Peyer's patch (tissue), 4 donors: ENCODE measurements at places on chromosomes 11 and 22. TPM values are rescaled to one million over a fixed set of nuclear protein-coding genes. Genes with fewer than 3 reads are reported as not detected.
A peak's percentile ranks its signal among the peaks of the same experiment; 100 is the strongest.

The FZD4 gene
- 5.4 TPM for total RNA-seq

The SCUBE2 gene
- 3.1 TPM for total RNA-seq

The NCF4 gene
- total RNA-seq = 20.6 TPM

The C22orf31 gene
- not detected for total RNA-seq

The CDHR5 gene
- total RNA-seq = 1,265 TPM

The MICAL3 gene
- 68.5 TPM for total RNA-seq

The APOA5 gene
- total RNA-seq = not detected

The HBG1 gene
- not detected for total RNA-seq

The RAB3IL1 gene
- 28.1 TPM for total RNA-seq

DNA sequence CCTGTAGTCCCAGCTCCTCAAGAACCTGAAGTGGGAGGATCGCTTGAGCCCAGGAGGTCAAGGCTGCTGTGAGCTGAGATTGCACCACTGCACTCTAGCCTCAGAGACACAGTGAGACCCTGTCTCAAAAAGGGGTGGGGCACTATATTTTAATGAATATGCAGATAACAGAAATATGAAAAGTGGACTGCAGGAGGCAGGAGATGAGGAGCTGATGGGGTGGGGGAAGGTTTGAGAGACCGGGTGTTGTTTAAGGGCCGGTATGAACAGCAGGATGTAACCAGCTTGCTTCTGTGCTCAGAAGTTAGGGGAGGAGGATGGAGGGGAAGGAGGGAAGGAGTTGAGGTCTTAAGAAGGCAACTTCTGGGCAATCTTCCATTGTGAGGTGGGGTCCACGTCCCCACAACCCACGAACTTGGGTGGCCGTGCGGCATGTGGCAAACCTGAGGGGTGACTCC is 1.3 kb upstream of the B4GALNT4 start:
- no peak for DNase-seq

DNA sequence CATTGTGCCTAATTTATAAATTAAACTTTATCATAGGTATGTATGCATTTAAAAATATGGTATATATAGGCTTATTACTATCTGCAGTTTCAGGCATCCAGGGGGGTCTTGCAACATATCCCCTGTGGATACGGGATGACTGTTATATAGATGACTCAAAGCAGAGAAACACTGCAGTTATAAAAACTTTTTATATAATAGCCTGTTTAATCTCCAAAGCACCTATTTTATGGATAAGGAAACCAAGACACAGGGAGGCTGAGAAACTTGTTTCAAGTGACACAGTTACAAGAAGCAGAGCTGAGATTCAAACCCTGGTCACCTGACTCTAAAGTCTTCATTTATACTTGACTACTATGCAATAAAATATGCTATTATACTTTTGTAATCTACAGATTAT is 897.7 kb downstream of the KCNA4 start:
- no peak for DNase-seq

DNA sequence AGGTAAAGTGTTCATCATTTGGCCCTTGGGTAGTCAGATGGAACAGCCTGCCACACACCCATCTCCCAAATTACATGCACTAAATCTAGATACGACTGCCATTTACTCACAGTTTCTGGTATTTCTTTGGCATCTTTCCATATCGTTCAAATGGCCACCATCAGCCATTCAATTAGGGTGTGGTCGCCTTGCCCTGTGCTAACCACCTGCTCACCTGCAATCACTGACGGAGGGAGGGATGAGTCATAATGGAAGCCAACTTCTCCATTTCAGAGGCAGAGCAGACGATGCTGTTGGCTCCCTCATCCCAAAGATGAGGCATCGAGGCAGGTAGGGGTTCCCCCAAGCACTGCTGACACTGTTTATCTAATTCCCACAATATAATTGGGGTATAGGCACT is 14.6 kb downstream of the MS4A6A start:
- no peak for DNase-seq

DNA sequence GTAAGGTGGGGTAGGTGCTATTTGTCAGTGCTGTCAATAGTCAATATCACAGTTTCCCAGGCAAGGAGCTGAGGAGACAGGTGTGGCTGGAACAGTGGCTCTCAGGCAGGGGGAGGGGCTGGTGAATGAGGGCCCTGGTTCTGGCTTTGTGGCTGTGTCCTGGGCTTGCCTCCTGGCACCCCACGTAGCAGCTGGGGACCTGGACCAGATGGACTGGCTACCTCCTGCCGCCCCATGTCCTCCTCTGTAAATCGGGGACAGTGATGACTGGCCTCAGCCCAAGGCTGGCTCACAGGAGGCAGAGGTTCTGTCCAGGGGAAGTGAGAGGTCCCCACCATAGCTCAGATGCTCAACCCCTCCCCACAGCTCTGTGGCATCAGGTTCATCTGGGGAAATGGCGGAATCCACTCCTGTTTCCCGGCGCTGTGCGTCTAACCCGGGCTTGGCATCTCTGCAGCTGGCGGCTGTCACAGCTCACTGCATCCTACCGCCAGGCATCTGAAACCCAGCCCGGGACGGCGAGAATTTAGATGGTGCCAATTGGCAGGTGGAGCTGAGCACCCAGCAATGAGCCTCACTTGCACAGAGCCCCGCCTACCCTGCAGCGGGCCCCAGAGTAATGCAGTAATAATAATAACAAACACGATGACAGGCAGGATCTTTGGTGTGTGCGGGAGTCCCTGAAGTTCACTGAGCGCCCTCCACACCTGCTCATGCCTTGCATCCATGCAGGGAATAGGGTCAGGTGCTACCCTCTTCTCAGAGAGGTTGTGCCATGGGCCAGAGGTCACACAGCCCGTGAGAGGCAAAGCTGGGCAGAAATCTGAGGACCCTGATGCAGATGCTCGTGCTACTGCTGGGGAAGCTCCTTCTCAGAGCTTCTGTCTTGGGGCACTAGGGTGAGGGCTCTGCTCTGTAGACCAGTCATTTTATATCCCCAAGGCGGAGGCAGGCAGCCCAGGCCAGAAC is 27.8 kb upstream of the SHISAL1 start:
- no peak for DNase-seq

GRCh38 chr11:12687216-12687623 is 13.0 kb downstream of the TEAD1 start:
- DNase-seq = no peak

- no peak for DNase-seq
Measured at GRCh38 chr11:132114743-132115142, 744.3 kb downstream of the NTM start.

DNA sequence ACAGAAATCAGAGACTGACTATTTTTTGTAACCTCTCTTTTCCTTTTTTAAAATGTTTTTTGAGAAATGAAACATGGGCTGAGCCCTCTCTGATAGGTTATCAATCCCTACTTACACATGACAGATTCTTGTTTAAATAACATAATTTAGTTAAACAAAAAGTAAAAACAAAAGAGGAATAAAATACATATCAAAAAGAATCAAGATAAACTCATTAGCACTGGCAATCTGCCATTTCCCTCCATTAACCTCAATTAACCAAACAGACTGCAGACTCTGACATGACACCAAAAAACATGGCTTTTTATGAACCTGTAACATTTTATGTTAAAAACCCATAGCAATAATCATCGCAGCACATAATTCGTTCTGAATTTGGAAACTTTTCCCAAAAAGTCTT is 284.4 kb upstream of the MTNR1B start:
- DNase-seq = no peak

DNA sequence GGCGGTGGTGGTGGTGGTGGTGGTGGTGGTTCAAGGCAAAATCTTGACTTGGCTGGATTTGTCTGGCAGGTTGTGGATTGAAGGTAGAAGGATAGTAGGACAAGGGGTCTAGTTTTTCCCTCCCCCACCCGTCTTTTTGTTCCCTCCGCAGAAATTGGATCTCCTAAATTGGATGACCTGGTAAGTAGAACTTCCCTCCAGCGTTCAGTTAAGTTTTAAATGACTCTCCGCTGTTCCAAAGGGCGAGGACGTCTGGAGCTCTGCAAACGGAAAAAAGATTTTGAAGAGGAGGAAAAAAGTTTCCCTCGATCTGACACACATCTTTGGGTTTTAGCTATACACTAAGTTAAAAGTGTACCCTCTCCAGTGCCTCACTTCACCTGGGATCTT is 422 bp upstream of the LGR4 start:
- no peak for DNase-seq

- DNase-seq = no peak
Measured at GRCh38 chr11:106088896-106089295, 11.4 kb downstream of the AASDHPPT start.

DNA sequence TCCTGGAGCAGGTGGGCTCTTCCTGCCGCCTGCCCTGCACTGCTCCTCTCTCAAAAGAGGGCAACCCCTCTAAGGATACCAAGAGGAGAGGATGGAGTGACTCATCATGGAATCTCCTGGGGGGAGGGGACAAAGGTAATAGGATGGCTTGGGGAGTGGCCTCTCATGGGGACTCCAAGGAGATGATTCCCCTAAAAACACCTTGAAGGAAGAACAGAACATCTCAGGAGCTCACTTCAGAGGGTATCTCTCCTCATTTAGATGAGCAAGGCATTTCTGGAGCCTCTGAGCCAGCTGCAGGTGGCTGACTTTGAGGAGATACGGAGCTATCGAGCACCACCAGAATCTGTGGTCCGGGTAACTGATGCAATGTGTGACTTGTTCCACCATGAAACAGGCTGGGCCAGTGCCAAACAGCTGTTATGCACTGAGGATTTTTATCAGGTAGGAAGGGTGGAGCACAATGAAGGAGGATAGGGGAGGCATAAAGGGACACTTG is 40.2 kb downstream of the RRP8 start:
- no peak for DNase-seq

- DNase-seq = no peak
Measured at GRCh38 chr11:9943386-9944110, 279.7 kb downstream of the SWAP70 start.

DNA sequence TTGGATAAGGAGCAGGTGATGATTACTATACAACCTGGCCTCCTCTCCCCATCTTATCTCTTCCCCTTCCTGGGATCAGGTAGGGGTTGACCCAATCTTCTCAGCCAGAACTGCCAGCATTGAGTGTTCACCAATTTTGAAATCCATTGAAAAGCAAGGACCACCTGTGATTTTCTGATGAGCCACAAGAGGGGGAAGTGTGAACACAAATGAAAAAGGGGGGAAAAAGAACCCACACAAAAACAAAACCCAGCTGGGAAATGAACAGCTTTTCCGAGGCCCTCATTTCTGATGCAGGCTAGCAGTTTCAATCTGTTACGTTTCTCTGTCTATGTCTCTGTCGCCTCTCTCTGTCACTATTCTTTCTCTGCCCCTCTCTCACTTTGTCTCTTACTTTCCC is 161.9 kb downstream of the INSC start:
- no peak for DNase-seq

DNA sequence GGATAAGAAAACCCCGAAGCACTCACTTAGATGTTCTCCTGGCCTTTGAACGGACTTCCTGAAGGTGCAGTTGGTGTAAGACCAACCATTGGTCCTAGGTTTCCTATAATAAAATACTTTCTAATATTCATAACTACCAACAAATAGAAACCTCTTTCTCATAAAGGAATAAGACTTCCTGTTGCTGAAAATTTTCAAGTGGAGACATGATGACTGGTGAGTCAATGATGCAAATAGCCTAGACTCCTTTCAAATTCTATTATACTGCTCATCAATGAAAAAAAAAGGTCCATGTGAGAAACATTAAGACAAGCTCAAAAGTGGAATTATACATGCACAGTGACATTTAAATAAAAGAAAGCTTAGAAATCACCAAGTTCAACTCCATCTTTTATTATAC is 862.8 kb downstream of the FAM181B start:
- DNase-seq = no peak

GRCh38 chr11:44823006-44823405 is 96.2 kb downstream of the TSPAN18 start:
- no peak for DNase-seq

- DNase-seq = no peak
Measured at GRCh38 chr11:114291381-114291780, 4.8 kb upstream of the NNMT start.

- peak; percentile 85 for DNase-seq
Measured at GRCh38 chr11:65112546-65113360, 1.1 kb downstream of the TM7SF2 start.

- peak; percentile 30 for DNase-seq
Measured at GRCh38 chr22:20948989-20949388, 18.1 kb upstream of the AIFM3 start.

GRCh38 chr11:103709371-103709770 is 327.1 kb upstream of the DDI1 start:
- DNase-seq = no peak

DNA sequence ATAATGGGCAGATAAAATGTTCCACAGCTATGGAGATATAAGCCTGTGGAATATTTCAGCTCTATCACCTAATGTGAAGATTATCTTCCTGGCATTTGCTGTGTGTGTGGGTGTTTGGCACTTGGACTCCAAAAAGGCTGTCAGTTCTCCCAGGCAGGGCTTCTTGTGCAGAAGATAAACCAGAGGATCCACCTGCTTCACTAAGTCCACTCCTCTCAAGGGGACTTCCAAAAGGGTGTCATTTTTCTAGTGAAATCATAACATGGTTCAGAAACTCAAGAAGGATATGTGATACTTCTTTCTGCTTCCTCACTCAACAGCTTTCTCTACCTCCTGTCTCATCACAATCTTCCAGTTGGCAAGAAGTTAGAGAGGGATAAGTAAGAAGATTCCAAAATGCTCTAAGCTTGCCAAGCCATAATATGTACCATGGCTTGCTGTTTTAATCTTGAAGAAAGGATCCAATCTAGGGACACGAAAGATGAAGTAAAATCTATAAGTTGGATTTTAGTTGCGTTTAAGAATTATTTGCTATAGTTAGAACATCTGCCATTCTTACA is 206.2 kb upstream of the MTMR2 start:
- no peak for DNase-seq

GRCh38 chr22:30822216-30823014 is 127.7 kb downstream of the OSBP2 start:
- DNase-seq = peak; percentile 38

DNA sequence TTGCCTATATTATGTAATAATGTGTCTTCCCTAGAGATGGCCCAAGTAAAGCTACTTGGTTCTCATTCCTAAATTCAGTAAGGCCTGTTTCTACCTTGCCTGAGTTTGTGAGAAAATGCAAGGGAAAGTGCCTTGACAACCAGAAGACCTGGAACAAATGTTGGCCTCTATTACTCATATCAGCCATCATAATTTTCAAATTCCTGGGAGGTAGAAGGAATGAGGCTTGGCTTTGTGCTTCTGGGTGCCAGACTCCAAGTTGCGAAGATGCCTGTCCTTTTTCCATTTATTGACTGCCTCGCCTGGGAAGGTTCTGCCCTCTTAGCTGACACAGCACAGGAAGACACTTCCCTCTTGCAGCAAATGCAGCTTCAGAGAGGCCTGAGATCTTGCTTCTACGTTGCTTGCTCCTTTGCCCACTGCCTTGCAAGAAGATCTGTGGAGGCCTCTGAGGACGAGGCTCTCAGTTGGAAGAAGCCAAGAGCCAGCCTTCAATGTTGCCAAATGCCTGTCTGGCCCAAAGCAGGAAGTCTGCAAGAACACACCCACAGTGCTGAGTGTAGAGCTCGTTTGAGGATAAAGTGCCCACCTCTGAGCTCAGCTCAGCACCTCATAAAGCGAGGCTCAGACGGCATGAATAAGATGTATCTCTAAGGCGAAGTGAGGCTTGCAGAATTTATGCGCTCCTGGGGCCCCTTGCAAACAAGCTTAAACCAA is 120.1 kb downstream of the GALNT18 start:
- no peak for DNase-seq
